ENCODE measurements at places on chromosomes 16 and 17.

GRCh38 chr17:67511012-67511411, 133.9 kb downstream of the PITPNC1 start:
- DNase-seq, result no peak

DNA sequence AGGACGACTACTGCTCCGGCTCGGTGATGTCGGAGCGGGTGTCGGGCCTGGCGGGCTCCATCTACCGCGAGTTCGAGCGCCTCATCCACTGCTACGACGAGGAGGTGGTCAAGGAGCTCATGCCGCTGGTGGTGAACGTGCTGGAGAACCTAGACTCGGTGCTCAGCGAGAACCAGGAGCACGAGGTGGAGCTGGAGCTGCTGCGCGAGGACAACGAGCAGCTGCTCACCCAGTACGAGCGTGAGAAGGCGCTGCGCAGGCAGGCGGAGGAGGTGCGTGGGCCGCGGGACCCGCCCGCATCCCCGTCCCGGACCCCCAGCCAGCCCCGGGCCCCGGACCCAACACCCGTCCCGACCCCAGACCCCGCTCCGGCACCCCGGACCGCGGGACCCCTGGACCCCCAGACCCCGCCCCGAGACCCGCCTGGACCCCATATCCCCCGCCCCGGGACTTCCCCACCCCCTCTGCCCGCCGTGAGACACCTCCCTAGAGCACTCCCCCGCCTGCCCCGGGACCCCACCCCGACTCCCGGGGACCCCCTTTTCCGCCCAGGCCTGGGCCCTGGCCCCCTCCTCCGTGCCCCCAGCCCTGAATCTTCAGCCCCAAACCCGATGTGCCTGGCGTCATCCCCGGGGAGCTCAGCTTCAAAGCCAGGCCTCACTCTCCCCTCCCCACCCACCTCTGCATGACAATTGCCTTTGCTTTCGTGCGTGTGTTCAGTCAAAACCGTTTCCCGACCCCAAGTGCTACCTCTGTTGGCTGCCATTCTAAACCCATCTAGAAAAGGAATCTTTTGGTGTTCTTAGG, 594 bp downstream of the MAPK8IP3 start:
- DNase-seq, result no peak

GRCh38 chr17:62083651-62084050, 18.6 kb upstream of the MED13 start:
- DNase-seq, result no peak

DNA sequence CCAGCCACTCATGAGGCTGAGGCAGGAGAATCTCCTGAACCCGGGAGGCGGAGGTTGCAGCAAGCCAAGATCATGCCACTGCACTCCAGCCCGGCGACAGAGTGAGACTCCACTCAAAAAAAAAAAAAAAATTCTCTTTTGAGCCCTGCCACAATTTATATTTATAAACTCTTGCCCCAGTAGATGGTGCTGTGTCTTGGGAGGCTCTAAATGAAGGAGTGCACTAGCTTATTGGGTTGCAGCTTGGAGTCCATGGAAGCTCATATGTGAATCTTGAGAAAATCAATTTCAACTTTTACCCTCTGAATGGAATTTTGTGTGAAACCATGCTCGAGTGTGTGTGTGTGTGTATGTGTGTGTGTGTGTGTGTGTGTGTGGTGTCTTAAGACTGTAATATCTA, 420.1 kb downstream of the HS3ST4 start:
- DNase-seq, result no peak

DNA sequence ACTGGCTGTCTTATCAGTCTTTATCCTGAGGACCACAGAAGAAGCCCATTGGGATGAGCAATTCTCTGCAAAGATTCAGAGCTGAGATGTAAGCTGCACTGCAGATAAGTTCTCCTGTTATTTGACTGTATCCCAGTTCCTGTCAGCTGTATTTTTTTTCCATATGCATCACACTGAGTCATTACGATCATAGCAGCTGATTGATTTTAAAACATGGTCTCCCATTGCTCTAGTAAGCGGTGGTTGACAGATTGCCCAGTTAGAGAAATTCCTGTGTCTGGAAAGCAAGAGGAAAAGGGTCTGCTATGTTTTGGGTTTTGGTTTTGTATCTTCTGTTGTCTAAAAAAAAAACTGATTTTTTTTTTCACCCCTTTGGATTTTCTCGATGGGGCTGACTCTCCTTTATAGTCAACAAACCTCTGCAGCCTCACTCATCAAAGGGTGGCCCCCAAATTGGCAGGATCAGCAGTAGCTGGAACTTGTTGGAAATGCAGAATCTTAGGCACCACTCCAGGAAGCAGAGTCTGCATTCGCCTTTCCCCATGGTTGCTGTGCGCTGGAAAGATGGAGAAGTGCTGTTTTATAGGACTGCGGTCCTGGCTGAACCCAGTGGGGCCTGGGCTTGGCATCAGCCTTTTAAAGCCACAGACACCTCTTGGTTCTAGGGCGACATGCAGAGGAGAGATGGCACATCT, 220.1 kb upstream of the MPHOSPH6 start:
- no peak for DNase-seq

- DNase-seq, result peak; percentile 83
Observed at GRCh38 chr16:65117811-65118448, 3.9 kb downstream of the CDH11 start.

DNA sequence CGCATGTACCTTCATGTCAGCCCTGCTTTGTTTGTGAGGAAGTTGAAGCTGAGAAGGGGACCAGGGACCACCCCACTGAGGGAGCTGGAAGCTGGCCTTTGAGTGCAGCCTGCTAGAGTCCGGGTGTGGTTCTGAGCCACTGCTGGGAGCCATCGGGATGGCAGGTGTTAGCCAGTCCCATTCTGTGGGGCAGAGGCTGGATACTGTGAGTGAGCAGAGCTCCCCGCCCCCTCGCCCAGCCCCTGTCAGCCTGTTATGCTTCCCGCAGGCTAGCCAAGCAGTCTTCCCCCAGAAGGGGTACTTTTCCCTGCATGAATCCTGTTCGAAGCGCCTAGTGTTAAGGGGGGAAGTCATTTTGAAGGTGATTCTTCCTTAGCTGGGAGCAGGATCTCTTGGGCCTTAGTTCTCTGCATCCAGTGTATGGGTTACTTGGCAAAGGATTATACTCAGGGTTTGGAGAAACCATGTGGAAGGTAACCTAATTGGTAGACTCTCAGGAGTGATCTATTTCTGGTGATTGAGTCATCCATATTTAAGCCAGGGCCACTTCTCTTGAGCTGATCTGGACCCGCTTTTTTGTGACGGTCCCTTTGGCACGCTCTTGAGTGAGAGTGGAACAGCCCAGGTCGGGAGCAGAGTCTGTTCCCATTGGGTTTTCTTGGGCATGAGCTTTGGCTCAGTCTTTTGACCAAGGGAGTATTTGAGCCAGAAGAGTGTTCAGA, 23.8 kb downstream of the AKAP1 start:
- DNase-seq, result no peak

- no peak for DNase-seq
Observed at GRCh38 chr16:4371357-4372000, at the start of gene VASN. Gene VASN (plus strand): TSS chr16:4371848. CDS start chr16:4380878, 9,030 bp downstream.

- no peak for DNase-seq
Observed at GRCh38 chr16:69114346-69114975, 9.0 kb downstream of the HAS3 start.

- DNase-seq, result no peak
Observed at GRCh38 chr17:39405436-39405835, 4.0 kb upstream of the FBXL20 start.

- peak; percentile 66 for DNase-seq
Observed at GRCh38 chr16:17555176-17555575, 84.4 kb upstream of the XYLT1 start.

GRCh38 chr17:82406131-82406671, 11.9 kb upstream of the HEXD start:
- no peak for DNase-seq

GRCh38 chr16:30743716-30744115, 4.5 kb upstream of the PHKG2 start:
- no peak for DNase-seq

DNA sequence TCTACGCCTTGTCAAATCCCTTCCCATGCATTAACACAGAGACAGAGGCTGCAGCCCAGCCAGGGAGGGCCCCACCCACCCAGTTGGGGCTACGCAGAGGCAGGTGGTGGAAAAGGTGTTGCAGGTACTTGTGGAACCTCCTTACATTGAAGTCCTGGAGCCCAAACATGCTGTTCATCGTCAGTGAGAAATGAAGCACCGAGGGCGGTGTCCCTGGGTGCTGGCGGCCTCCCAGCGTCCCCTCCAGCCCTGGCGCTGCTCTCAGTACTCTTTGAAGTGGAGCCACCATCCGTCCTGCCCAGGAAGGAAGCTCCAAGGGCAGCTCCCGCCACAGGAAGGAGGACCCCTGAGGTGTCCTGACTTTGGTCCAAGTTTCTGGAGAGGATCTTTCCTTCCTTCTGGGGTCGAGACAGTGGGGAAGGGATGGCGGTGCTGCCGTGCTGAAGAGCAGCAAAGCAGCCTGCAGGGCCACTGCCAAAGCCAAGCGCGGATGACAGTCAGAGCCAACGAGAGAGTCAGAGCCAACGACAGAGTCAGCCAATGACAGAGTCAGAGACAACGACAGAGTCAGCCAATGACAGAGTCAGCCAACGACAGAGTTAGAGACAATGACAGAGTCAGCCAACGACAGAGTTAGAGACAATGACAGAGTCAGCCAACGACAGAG, 23.4 kb downstream of the LMF1 start:
- DNase-seq, result no peak

GRCh38 chr17:72775237-72775636, 317.3 kb downstream of the SLC39A11 start:
- no peak for DNase-seq

DNA sequence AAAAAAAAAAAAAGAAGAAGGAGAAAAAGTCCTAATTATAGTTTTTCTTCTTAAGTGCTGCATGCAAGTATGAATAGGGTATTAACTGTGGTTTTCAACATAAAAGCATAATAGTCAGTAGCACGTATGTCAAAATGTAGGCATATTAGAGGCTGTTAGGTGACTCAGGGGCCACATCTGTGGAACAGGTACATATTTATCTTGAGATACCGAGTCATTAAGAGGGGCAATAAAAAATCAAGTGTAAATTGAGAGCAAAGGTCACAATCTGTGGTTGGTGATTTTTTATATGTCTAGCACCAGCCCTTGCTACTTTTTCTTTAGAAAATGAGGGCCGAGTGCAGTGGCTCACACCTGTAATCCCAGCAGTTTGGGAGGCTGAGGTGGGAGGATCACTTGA, 1113.8 kb upstream of the RBFOX1 start:
- DNase-seq, result no peak

GRCh38 chr16:49307176-49307575, 25.5 kb upstream of the CBLN1 start:
- no peak for DNase-seq

DNA sequence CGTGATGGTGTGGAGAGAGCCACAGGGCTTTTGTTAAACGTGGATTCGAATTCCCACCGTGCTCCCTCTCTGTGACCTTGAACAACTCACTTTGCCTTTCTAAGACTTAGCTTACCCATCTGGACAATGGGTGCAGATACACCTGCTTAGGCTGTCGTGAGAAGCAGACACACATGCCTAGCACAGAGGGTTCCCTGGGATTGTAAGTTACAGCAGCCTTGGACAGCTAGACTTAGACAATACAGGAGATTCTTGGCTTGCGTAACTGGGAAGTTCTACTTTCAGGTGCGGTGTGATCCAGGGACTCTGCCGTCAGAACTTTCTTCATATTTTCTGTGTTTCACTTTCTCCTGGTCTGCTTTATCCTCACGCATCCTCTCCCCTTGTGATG, 127.0 kb downstream of the ABCC1 start:
- no peak for DNase-seq

DNA sequence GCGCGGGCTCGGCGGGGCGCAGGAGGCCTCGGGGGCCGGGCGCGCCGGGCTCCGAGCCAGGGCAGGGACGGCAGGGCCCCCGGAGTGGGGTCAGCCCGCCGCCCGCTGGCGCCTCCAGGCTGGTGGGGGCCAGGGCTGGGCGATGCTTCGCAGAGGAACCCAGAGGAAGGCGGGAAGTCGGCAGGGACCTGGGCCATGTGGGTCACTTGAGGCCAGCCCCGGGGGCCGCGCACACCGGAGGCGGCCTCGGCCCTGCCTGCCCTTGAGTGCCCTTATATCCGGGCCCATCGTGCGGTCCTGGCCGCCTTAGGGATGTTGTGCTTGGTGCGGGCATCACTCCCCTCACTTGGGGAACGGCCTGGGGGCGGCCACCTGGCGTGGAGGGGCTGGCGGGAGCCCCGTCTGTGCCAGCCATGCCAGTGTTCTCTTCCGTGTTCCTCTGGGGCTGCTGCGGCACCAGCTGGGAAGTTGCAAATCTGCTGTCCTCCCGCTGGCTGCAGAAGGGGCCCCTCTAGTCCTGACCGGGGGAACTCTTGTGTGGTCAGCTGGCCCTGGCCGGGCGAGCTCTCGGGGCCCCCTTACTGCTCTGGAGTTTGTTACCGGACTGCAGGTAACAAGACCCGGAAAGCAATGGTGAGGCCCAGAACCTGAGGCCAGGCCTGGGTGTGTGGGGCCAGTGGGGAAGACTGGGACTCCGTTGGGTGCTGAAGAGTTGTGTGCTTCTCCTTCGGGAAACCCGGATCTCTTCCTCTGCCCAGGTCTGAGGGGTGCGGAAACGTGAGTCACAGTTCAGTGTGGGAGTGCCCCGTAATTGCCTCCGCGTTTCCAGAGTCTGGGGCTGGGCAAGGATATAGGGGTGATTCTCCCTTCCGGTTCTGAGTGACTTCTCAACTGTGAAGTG, 849 bp downstream of the CAPN15 start:
- DNase-seq, result no peak

GRCh38 chr16:47142486-47142820, 1.3 kb downstream of the NETO2 start:
- DNase-seq, result no peak

DNA sequence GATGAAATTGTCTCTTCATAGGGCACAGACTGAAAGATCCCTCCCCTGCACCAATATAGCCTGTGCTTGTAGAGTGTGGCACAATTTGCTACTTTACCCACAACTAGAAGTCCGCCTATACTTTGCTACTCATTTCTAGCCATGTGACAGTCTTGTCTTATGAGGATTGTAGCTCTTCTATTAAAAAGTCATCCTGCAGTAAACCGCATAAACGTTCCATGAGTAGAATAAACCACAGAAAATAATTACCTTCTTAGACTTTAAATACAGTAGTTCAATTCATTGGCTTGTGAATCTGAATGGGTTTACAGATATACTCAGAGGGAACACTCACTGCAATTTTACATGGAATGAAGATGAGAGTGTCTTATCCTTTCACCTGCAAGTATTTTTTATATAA, 4.4 kb downstream of the KRT27 start:
- DNase-seq, result no peak

GRCh38 chr17:42676424-42677011, at the start of gene PLEKHH3:
Gene PLEKHH3 (minus strand): TSS chr17:42676994. CDS start chr17:42676563, 431 bp downstream.
- DNase-seq, result no peak

GRCh38 chr17:72393553-72393952, 272.7 kb downstream of the SOX9 start:
- DNase-seq, result no peak

- no peak for DNase-seq
Observed at GRCh38 chr17:27895940-27896535, 2.9 kb upstream of the LYRM9 start.
